Stimulated activated CD4-positive, alpha-beta T cell treated with anti-CD3 and anti-CD28 coated beads, Interleukin-1b, Interleukin-23, amount 100 ng/mL, for 24 hours (primary cell): ENCODE measurements at places on chromosomes 12 and 14.

GRCh38 chr12:612293-612692 is 51.0 kb downstream of the NINJ2 start:
- DNase-seq, result no peak

DNA sequence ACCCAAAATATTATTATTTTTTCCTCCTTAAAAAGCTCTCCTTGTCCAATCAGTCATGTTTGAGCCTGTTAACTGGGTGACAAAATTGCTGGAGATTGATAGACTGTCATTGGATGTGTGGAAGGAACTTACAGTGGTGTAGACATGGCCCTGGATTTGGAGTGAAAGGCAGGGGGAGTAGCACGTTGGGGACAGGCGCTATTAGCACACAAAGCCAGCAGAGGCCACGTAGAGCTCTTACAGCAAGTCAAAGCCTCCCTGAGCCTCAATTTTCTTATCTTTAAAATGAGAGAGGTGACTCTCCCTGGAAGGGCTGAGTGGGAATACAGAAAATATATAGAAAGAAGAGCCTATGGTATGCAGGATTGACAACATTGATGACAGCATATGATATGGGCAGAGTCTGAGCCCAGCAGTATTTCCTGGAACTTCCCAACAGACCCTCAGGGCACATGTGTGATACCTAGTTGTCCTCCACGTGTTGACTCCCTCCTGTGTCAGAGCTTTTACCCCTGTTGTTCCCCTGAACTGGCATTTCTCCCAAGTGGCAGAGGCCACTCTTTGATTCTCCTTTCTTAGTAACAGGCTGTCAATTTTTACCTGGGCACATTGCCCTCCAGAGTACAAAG is 504.9 kb downstream of the VRK1 start:
- DNase-seq, result no peak

- DNase-seq, result no peak
Measured at GRCh38 chr14:74592476-74593201, 19.4 kb downstream of the LTBP2 start.

- DNase-seq, result no peak
Measured at GRCh38 chr12:8088574-8088973, 6.5 kb downstream of the NECAP1 start.

- no peak for DNase-seq
Measured at GRCh38 chr12:96108321-96108720, 72.9 kb upstream of the LTA4H start.
